NCI-H1048 (cell line): ENCODE measurements at places on chromosomes 6 and 20.

DNA sequence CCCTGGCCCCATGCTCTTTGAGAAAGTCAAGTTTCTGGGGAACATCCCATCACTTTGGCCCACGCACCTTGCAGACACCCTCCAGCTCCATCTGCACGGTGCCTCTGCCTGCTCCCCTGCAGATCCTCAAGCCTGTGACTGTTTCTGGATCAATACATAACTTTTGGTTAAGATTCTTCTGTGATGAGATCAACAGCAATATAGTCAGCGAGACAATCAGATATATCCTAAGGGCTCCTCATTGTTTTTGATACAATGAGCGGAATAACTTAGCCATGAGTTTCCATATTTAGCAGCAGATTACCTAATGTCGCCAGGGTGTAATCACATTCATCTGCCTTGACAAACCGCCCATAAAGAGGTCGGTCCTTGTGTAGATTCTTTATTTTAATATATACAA is 109.3 kb upstream of the MTHFD1L start:
- no peak for DNase-seq

GRCh38 chr20:7505835-7506221 is 434.4 kb downstream of the HAO1 start:
- no peak for DNase-seq

- DNase-seq: no peak
Measured at GRCh38 chr6:28648878-28649375, 123.2 kb downstream of the GPX5 start.

DNA sequence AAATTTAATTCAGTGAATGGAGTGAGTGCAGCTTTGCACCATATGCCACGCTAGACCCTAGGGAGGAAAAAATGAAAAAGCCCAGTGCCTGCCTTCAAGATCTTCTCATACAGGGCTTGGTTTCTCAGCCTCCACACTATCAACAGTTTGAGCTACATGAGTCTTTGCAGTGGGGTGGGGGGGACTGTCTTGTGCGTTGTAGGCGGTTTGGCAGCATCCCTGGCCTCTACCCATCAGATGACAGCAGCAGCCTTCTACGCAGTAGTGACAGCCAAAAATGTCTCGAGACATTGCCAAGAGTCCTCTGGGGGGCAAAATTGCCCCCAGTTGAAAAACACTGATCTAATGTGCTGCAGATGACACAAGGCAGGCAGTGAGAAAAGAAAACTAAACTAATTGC is 6.2 kb downstream of the CDH22 start:
- no peak for DNase-seq

DNA sequence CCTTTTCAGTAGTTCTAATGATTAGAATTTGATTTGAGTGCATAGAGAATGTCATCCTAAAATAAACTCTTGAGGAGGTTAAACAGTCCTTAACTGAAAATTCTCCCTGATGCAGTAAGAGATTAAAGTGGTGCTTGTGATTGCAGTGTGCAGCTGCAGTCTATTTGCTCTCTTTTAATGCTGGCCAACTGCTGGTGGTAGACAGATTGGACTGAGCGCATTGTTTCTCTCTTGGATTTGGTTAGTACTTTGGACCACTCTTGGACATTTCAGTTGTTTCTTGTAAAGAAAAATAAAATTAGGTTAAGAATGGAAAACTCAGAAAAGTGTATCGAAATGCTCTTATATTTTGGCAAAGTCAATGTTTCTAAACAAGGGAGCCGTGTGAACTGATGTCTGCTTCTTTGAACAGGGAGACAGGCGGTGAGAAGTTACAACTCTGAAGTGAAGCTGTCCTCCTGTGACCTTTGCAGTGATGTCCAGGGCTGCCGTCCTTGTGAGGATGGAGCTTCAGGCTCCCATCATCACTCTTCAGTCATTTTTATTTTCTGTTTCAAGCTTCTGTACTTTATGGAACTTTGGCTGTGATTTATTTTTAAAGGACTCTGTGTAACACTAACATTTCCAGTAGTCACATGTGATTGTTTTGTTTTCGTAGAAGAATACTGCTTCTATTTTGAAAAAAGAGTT is 127.2 kb downstream of the CD109 start:
- DNase-seq: no peak

DNA sequence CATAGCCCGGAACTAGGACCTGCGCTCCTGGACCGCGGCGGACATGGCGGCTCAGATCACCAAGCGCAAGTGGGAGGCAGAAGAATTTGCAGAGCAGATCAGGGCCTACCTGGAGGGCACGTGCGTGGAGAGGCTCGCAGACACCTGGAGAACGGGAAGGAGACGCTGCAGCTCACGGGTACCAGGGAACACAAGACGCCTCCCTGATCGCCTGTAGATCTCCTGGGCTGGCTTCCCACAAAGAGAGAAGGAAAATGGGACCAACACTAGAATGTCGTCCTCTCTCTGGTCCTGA is 15.1 kb upstream of the HLA-A start:
- no peak for DNase-seq

DNA sequence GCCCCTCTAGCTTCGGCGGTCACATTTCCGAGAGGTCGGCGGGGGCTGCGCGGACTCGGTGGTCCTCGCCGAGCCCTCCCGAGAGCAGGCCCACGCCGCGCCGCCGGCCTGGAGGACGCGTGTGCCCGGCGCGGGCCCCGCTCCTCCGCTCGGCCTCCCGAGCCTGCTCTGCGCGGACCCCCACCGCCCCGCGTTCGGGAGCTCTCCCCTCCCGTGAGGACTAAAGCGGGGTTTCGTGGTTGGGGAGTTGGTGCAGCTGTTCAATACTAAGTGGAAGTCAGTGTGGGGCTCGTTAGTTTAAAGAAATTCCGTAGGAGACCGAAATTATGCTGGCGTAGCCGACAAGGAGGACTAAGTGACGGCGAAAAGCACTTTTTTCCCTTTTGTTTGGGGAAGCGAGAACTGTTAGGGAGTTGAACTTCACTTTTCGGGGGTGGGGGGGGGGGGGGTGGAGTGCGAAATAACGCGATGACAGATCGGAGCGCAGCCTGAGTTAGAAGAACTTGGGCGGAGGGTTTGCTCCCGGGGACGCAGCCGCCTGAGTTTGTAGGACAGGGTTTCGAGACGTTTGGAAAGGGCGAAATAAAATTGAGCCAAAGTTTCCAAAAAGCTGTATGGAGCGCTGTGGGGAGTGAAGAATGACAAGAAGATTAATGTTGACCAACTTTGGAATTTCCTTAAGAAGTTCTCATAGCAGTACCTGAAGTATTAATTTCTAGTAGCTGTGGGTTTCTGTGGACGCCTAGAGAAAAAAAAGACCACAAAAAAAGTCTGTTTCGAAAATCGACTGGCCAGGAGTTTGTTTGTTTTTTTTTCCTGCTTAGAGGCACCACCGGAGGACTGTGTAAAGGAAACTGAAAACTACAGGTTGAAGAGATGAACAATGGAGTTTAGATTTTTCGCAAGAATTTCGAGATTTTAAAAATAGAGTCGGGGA is 1.4 kb downstream of the QKI start:
- DNase-seq: no peak

GRCh38 chr20:40865095-40865494 is 163.5 kb upstream of the TOP1 start:
- DNase-seq: no peak

DNA sequence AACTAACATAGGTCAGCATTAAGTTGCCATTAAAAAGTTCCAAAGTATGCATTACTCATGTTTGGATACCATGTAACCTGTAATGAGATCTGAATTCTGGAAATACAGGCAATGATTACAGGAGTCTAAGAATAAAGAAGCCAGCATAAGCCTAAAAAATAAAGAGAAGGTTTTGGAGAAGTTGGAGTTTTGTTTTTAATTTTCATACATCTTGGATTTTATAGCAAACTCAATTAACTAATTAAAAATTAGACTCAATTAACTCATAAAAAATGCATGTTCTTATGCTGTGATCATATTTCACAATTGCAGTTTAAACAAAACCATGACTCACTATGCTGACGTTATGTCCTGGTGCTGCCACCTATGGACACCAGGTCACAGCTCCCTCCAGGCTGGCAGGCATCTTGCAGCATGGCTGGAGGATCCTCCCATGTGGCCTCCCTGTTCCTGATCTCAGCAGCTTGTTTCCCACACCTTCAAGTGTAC is 648.8 kb upstream of the AGPAT4 start:
- no peak for DNase-seq

DNA sequence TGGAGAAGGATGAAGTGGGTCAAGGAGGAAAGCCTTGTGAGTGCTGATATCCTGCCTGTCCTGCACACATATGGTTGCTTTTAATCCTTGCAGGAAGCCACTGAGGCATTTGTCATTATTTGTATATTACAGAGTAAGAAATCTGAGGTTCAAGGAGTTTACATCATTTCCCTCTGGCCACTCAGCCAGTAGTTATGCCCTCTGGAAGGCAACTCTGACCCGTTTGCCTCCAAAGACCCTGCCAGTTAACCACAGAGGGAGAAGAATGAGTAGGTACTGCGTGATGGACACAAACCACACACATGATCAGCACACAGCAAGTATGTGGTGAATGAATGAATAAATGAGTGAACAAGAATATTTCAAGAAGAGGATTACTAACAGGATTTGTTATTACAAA is 7.9 kb upstream of the FAM210B start:
- no peak for DNase-seq

DNA sequence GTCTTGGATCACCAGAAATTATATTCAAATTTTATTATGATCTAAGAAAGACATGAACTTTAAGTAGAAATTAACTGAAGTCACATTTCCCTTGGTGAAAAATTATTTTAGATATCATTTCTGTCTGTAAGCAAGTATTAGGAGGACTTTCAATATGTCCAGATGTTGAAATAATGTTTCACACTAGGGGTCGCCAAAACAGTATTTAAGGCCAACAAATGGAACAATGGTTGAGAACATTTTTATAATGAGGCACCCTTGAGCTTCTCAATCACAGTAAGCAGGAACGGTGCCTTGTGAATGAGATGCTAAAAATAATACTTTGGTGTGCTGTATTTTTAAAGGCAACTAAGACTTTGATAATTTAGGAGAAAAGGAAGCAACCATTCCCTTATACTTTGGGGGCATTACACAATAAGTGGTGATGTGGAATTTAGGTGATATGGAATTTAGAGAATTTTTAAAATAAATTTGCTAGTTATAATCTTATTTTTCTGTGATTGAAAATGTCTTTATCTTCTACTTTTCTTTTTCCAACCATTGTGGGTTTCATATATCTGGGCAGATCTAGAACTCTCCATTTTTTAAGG is 9.6 kb upstream of the SF3B5 start:
- peak; percentile 41 for DNase-seq

GRCh38 chr6:6878887-6879585 is 228.7 kb upstream of the RREB1 start:
- DNase-seq: no peak

DNA sequence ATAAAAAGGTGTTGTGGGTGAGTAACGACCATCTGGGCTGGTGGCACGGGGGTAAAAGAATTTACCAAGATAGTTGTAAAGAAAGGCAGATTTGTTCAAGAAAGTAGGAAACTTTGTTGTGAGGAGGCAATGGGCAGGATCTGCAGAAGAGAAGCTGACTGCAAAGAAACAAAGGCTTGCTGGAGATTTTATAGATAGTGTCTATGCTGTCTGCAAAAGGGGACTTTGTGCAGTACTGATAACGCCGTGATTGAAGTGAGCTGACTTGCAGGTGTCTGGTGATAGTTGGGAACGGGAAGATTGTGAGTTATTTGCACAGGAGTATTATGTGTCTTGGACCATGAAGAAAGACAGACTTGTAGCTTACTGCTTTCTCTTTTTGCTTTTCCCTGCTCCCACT is 36.8 kb upstream of the GSTA3 start:
- DNase-seq: no peak

DNA sequence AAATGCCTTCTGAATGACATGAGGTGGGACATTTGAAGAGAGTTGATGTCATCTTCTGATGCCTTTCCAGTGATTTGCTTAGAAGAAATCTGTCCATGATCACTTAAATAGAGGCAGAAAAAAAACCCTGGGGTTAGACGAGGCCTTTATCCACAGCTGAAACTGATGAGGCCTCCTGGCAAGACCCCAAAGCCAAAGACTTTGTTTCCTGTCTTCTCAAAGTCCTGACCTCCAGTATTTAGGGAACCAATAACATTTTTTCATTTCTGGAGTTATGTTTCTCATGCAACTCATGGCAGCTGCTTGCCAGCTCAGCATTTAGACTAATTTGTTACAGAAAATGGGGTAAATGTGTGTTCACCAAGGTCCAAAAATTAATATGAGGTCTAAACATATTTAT is 248.0 kb upstream of the PRDM1 start:
- DNase-seq: no peak

GRCh38 chr20:38008233-38008944 is 24.9 kb downstream of the TTI1 start:
- DNase-seq: no peak
